Dorsolateral prefrontal cortex (tissue), 122 donors: ENCODE measurements at places on chromosomes 2 and 18. TPM values are rescaled to one million over a fixed set of nuclear protein-coding genes. Genes with fewer than 3 reads are reported as not detected.
A peak's percentile ranks its signal among the peaks of the same experiment; 100 is the strongest.

DNA sequence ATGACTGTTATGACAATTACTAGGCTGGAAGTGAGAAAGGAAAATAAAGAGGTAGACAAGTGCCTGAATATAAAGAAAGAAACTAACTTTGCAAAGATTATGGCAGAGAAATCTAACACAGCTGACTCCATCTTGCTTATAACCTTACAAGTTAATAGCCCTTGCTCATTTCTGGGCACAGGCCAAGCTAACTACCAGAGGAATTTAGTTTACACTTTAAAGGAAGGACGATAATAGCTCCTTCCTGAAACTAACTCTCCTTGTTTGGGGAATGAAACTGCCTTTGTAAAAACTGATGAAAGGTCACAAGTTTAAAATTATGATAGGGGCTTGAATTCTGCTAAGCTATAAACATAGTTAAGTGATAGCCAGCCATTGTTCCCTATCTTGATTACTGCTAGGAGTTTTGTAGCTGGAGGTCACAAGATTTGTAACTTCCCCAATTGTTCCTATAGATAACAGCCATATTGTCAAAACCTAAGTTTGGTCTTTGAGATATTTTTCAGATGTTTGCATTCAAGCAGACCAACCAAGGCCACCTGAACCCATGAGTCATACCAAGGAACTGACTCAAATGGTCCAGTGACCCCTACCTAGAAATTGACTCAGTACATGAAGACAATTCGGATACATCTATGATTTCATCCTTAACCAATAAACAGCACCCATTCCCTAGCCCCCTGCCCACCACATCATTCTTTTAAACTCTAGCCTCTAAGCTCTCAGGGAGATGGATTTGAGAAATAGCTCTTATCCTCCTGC, 209.2 kb upstream of the LRATD1 start:
- no peak for DNase-seq

The HES6 gene
- total RNA-seq = 32.4 TPM

GRCh38 chr2:152573168-152573567, 144.1 kb downstream of the PRPF40A start:
- DNase-seq = no peak

The CLEC4F gene
- total RNA-seq = not detected

The CD8B gene
- total RNA-seq = not detected

The DOK6 gene
- total RNA-seq = 35.1 TPM

DNA sequence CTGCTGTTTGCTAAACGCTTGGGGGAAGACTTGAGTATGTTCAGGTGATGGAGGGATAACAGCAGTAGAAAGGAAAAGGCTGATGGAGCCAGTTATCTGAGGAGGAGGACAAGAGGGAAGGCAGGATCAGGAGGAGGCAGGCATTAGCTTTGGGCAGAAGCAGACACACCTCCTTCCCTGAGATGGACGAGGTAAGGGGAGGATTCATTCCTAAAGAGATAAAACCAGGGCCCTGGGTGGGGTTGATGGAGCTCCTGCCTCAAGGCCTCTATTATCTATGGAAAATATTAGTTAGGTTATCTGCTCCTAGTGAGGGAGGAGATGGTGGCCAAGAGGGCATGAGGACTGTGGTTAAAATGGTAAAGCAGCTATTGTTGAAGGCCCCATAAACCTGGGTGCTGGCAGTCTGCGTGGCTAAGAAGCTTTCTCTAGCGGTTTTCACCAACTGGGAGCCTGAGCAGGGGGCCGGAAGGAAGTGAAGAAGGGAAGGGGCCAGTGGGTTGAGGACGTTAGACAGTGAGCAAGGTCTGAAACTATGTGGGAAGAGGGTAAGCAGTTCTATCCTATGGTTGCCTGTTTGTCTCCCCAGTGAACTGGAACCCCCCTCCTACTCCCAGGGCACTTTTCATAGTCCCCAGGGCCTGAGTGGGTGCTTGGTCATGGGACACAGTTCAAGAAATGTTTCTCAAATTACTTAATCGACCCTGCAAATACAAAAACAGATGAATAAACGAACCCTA, 56.6 kb upstream of the HK2 start:
- DNase-seq = no peak

DNA sequence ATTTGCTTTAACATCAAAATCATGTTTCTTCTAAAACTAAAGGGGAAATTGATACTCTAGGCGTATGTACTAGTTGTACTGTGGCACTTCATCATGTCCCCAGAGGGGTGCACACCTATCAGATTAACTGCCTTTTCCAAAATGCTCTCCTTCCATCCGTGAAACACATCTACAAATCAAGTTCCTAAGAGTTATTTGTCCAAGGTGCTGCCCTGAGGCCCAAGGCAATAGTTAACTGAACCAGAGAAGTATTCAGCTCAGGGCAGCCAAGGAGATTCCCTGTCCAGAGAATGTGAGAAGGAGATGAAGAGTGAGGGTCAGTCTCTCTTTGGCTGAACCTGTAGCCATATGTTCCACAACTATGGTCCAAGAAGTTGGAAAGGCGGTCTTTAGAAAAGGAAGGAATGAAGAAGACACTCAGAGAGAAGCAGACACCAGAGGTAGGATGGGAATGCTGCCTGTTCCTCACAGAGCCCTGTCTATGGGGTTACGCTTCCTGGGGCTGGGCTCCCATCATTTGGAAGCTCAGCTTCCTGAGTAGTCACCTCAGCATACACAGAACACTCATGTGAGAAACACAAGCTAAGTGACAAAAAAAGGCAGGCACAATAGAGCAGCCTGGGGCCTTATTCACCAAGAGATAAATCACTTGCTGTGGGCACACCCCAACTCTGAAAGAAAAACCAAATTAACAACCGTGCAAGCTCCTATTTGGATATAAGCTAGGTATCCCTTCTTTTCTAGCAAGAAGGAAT, 55.6 kb downstream of the ANKRD44 start:
- no peak for DNase-seq

DNA sequence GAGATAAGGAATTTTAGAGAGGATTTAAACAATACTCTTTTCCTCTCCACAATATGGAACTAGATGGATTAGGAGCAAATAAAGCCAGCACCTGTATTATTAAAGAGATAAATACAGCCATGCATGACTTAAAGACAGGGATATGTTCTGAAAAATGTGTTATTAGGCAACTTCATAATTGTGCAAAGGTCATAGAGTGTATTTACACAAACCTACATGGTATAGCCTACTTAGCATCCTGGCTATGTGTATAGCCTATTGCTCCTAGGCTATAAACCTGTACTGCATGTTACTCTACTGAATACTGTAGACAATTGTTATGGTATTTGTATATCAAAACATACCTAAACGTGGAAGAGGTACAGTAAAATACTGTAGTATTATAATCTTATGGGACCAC, 53.0 kb downstream of the PTRHD1 start:
- no peak for DNase-seq

DNA sequence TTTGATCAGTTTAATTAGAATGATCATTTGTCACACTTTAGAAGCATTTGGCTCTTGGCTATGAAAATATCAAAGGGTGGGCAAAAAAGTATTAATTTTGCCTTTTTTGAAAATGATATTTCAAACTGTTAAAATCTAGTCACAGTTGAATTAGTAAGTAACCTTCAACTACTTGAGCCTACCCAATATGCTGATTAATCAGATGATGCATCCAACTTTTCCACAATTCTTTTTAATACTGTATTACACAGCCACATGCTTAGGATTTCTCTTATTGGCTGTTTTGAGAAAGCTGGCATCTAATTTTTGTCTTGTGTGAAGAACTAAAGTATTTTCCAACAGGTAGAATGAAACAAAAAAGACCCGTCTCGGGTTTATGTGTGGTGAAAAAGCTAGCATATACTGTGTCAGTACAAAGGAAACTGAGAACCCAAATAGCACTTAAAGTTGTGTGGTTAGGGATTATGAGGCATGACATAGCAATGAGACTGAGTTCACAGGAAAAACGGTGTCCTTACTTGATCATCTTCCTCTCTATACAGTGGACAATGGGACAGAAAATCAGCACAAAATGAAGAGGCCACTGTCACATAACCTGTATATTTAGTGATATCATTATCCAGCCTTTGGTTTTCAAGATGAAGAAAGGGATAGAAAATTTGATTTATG, 11.7 kb downstream of the OSBPL6 start:
- no peak for DNase-seq

The GRP gene
- not detected for total RNA-seq

The CD8B2 gene
- 1.6 TPM for total RNA-seq

DNA sequence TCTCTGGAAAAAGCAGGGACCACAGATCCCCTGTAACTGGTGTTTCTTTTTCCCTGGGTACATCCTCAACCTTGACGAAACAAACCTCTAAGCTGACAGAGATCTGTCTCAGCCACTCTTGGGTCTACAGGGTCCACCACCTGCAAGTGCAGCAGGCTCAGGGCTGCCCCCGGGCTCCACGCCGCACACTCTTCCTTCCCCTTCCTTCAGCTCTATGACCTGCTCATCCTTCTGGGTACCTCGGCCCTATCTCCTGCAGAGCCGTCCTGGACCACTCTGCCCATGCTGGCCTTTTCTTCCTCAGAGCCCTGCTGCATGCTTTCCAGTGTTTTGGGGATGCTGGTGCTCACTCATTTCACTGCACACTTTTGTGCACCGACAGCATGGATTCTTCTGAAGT, 27.5 kb downstream of the TUBB6 start:
- DNase-seq = no peak

- no peak for DNase-seq
Observed at GRCh38 chr2:120901201-120901600, 165.5 kb downstream of the GLI2 start.

GRCh38 chr2:20186855-20187187, 38.1 kb downstream of the SDC1 start:
- DNase-seq = no peak

DNA sequence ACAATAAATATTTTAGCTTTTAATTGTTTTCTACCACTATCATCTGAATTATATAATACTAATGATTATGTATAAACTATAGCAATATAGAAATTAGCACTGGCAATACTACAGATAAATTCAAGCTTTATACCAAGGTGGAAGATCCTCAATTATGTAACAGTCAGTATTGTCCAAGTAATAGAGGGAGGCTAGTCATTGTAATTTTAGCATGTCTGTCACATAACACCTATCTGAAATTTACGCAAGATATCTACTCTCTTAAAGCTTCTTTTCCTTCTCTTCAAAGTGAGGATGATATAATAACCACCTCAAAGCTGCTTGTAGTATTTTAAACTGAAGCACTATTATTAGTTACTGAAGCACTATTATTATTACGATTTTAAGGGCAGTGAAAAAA, 12.2 kb downstream of the KCNJ3 start:
- no peak for DNase-seq

- DNase-seq = no peak
Observed at GRCh38 chr2:195610717-195611116, 46.3 kb upstream of the SLC39A10 start.

GRCh38 chr2:220241423-220241822, 614.0 kb downstream of the SLC4A3 start:
- no peak for DNase-seq

DNA sequence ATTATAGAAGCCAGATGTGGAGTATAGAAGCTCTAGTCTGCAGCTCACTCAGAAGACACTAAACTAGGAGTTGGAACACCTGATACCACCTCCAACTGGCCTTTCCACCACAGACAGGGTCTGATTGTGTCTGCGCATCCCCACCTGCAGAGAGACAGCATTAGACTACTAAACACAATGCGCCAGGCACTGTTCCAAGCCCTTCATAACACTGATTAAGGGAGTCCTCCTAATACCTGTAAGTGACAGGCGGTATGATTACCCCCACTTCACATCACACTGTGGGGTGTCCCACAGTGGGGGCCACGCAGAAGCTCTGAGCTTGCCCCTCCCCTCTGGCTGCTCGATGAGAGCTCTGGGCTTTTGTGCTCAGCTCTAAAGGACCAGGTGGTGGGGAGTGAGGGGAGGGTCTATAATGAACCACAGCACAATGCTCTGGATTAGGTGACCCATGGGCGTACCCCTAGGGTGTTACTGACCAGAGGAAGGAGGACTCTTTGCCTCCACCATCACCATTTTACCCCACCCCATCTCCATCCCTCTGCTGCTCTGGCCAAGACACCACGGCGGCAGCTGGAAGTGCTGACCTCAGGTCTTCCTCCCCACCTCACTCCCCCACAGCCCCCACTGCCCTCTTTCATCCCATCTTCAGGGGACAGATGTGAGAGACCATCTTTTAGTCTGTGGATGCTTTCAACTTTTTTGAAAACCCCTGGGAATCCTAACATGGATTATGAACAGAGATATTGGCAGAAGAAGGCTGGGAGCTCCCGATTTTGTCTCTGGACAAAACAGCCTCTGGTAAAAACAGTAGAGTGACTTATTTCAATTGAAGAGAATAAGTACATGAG, 145.1 kb downstream of the GFPT1 start:
- DNase-seq = no peak

DNA sequence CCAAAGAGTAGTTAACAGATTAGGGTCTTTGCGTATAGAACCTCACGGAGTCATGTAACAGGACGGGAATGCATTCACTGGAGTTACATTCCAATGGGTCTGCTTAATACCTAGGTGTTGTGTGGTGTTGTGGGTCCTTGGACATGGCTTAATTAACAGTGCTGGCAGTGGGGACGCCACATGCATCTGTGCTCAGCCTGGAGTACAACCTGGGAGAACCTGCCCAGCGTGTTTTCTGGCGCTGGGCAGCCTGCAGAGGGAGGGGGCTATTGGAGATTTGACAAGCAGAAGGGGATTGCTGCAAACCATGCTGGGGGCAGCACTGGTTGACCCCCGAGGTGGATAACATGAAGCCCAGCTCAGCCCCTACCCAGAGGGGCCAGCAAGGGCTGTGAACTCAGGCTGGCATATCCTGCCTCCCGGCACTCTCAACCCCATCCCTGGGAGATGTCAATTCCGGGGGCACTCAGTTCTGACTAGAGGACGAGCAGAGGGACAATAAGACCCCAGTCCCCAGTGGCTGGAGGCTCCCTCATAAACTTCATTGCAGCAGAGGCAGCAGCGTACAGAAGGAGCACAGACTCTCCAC, 29.3 kb upstream of the COPS8 start:
- DNase-seq = no peak

The SLC5A6 gene
- 34.8 TPM for total RNA-seq

The CPLX4 gene
- not detected for total RNA-seq

GRCh38 chr2:152405206-152406118, 70.5 kb downstream of the FMNL2 start:
- no peak for DNase-seq

GRCh38 chr2:4091869-4092268, 388.5 kb downstream of the DCDC2C start:
- no peak for DNase-seq

The EML6 gene
- 33.0 TPM for total RNA-seq

- DNase-seq = no peak
Observed at GRCh38 chr2:136031711-136032110, 46.3 kb upstream of the DARS1 start.

The LCT gene
- total RNA-seq = not detected

- DNase-seq = no peak
Observed at GRCh38 chr2:173584676-173585458, 230.2 kb downstream of the CDCA7 start.

DNA sequence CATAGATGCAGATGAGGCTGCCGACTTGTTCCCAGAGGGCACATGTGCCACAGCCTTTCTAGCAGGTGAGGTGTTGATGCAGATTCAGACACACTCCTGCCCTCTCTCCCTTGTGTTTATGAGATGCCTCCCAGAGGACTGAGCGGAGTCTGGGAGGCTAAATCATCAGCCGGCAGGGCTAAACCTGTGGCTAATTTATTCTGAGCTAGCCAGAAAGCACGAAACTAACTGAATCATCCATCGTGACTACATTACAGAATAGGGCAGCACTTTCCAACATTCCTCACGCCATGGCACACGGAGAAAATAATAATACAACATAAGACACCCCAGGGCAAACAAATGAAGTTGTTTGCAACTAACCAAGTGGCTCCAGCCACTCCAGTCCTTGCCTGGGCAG, 101.7 kb upstream of the FZD7 start:
- DNase-seq = no peak

- peak; percentile 59 for DNase-seq
Observed at GRCh38 chr2:188291617-188292347, at the start of gene GULP1. Gene GULP1, plus strand, starts transcription at chr2:188291874. Its CDS starts 185,829 bp downstream, at chr2:188477703.
